ENCODE measurements at places on chromosomes 2 and 18.
A peak's percentile ranks its signal among the peaks of the same experiment; 100 is the strongest.

- DNase-seq: no peak
Observed at GRCh38 chr18:77039196-77040130, 93.1 kb downstream of the MBP start.

GRCh38 chr2:216114382-216114713 is 5.2 kb downstream of the XRCC5 start:
- no peak for DNase-seq

- no peak for DNase-seq
Observed at GRCh38 chr2:15142069-15142689, 419.0 kb downstream of the NBAS start.

GRCh38 chr2:73307720-73308119 is 14.4 kb upstream of the EGR4 start:
- no peak for DNase-seq

DNA sequence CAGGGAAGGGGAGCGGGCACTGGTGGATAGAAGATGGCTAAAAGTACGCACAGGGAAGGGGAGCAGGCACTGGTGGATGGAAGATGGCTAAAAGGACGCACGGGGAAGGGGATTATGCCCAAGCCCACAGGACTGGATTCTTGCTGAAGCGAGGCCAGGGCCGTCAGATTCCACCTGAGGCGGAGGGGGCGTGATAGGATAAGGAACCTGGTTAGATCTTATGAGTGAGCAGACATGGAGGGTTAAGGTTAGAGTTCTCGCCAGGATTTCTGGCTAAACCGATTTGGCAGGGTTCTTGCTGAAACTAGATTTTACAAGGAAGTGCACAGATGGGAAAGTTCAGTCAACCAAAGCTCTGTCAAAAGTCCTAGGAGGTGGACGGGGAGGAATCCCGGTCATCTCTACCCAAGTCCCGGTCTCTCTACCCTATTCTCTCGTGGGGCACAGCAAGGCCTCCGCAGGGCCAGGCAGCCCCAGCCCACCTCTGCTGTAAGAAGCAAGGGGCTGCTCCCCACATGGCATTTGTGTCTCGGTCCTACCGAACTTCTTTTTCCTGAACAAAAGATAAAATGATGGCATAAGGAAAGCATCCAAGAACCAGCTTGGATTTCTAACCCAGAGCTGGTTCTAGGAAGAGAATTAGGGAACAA is 140.8 kb downstream of the PTGR3 start:
- DNase-seq: no peak

GRCh38 chr18:5288517-5288935 is 7.0 kb downstream of the ZBTB14 start:
- DNase-seq: no peak

DNA sequence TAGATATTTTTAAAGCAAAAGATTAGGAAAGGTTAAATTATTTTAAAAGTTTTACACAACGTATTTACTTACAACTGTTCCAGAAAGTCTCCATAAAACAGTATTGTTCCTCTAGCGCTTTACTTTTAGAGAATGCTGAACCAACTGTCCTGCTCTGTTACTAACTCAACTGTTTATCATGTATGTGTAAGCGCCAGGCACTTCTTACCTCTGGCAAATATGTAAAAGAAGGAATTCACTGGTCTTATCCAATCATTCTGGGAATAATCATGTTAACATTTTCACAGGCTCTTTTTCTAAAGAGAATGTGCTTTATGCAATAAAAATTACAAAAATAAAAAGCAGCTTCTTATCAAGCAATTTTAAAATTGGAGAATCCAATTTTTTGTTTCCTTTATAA is 68.0 kb downstream of the COBLL1 start:
- DNase-seq: no peak

DNA sequence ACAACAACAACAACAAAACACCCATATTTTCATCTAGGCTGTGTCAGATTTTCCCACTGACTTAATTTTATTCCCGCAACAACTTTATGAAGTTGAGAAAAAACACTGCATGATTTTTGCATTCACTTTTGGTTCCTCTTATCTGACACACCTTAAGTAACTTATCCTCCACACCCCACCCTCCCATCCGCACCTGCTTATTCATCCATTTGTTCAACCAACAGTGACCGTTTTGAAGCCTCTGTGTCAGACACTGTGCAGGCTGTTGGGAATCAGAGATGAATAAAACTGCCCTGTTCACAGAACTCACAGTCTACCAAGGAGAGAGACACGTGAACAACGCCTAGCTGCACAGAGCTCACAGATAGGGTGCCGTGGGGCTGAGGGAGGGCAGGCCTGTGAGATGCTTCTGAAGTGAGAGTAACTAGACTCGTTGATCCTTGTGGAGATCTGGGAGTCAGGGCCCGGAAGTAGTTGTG is 7.4 kb downstream of the CNNM4 start:
- no peak for DNase-seq

GRCh38 chr2:54422072-54422581 is 34.0 kb upstream of the SPTBN1 start:
- DNase-seq: no peak

- DNase-seq: no peak
Observed at GRCh38 chr2:146651361-146651760, 1193.5 kb upstream of the ACVR2A start.

GRCh38 chr2:240426845-240427721 is 8.4 kb upstream of the GPC1 start:
- peak; percentile 32 for DNase-seq

GRCh38 chr18:49021433-49022129 is 70.8 kb upstream of the SMAD7 start:
- DNase-seq: peak; percentile 52

GRCh38 chr18:43009674-43010073 is 105.8 kb downstream of the RIT2 start:
- DNase-seq: no peak

GRCh38 chr18:61853855-61854254 is 39.0 kb downstream of the RNF152 start:
- DNase-seq: no peak

DNA sequence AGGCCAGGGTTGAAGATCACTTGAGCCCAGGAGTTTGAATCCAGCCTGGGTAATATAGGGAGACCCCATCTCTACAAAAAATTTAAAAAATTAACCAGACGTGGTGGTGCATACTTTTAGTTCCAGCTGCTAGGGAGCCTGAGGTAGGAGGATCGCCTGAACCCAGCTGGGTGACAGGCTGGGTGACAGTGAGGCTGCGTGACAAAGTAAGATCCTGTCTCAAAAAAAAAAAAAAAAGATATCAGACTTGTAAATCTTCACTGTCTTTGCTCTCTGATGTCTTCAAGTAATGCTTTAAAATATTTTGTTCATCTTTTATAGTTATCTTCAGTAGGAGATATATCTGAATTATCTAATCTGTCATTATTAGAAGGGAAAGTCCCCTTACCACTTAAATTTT is 10.5 kb downstream of the CAMKMT start:
- DNase-seq: no peak

DNA sequence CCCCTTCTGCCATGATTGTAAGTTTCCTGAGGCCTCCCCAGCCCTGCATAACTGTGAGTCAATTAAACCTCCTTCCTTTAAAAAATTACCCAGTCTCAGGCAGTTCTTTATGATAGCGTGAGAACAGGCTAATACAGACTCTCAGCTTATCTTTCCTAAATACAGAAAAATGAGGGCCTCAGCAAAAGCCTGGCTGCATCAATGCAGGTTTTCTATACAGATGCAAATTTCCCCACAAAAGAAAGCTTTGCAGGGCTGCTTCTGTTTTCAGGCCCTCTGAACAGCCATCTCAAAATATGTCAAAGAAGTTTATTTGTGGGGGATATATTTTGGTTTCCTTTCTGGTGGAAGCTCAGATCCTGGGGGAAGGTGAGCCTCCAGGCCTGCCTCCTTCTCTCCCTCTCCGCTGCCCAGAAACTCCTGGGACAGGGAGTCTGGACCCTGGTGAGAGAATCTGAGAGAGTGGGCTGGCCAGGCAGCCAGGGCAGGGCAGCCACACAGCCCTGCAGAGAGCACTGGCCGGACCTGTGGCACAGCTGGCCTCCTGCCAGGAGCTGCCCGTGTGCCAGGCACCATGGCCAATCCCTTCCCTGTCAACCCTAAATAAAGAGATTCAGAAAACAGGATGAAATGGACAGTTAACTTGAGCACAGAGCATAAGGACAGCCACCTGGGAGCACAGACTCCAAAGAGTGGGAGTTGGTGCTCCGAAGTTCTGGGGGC is 21.6 kb upstream of the AGXT start:
- DNase-seq: no peak

DNA sequence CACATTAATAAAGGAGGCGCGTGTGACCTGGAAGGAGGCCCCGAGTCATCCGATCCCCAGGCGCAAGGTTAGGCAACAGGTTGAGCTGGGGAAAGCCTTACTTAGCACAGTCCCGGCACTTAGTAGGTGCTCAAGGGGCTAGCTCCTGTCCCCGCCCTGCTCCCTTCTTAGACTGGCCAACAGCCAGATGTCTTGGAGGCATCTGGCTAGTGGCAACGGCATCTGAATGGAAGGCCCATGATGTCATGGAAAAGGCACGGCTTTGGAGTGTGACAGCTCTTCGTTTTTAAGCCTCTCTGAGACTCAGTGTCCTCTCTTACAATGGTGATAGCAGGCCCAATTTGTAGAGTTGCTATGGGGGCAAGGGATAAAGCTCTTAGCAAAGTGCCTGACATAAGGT is 258.3 kb downstream of the CYRIA start:
- no peak for DNase-seq

GRCh38 chr18:79911344-79912270 is 39.8 kb downstream of the SLC66A2 start:
- no peak for DNase-seq
